ENCODE measurements at places on chromosomes 5 and 9. TPM values are rescaled to one million over a fixed set of nuclear protein-coding genes. Genes with fewer than 3 reads are reported as not detected.

GRCh38 chr9:105066275-105066865 lies 138.4 kb upstream of the ABCA1 start:
- no peaks in the 10 kb centered on the region for H3K36me3 ChIP-seq
- H3K27ac ChIP-seq: no peak overlapping the region
- peaks cover 14% of the 10 kb centered on the region for H3K4me1 ChIP-seq
- H3K27me3 ChIP-seq: no peaks in the 10 kb centered on the region
- DNase-seq: no peak

DNA sequence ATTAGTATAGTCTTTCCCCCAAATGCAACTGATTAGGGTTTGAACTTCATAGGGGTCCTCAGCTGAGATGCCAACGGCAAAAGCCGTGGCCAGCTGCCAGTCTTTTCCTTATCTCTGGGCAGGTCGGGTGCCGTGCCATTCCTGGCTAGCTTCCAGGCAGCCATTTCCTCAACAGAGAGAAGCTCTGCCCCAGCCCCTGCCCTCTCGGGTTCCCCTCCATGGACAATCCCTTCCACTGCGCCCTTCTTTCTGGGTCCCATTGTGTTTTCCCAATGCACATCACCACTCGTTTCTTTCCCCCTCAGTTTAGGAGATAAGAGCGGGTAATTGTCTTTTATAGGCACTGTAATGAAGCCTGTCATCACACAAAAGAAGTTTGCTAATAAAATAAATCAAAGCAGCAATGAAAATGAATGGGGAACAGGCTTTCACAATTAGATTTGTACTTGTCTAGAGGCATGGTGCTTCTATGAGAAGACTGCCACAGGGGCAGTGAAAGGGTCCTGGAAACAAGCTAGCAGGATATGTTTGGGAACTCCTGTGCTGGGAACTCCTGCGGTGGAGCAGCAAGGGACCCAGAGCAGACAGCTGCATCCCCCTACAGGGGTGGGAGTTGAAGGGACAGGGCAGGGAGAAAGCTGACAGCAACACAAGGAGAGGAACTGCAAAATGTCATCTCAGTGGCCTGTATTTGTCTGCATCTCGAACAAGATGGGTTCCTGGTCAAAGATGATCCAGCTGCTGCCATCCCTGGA lies 48.0 kb upstream of the SAP30L start:
- H3K27ac ChIP-seq: no peak overlapping the region
- peaks cover 6% of the 10 kb centered on the region for H3K36me3 ChIP-seq
- no peak for DNase-seq
- no peaks in the 10 kb centered on the region for H3K27me3 ChIP-seq

GRCh38 chr5:121695307-121695706 lies 156.4 kb upstream of the FTMT start:
- H3K27ac ChIP-seq: no peak overlapping the region
- H3K27me3 ChIP-seq: no peaks in the 10 kb centered on the region
- no peak overlapping the region for H3K4me3 ChIP-seq
- H3K4me1 ChIP-seq: no peaks in the 10 kb centered on the region

DNA sequence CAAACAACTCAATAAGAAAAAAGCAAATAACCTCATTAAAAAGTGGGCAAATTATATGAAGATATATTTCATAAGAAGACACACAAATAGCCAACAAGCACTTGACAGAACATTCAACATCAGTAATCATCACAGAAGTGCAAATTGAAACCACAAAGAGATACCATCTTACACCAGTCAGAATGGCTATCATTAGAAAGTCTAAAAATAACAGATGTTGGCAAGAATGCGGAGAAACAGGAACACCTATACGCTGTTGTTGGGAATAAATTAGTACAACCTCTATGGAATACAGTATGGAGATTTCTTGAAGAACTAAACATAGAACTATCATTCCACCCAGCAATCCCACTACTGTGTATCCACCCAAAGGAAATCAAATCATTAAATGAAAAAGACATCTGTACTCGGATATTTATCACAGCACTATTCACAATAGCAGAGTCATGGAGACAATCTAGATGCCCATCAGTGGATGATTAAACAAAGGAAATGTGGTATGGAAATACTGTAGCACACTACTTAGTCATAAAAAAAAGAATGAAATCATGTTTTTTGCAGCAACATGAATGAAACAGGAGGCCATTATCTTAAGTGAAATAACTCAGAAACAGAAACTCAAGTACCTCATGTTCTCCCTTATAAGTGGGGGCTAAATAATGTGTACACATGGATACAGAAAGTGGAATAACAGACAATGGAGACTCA lies 106.8 kb upstream of the FST start:
- H3K4me1 ChIP-seq: no peaks in the 10 kb centered on the region
- no peak overlapping the region for H3K27ac ChIP-seq
- H3K36me3 ChIP-seq: no peaks in the 10 kb centered on the region
- H3K4me3 ChIP-seq: no peak overlapping the region
- DNase-seq: no peak

DNA sequence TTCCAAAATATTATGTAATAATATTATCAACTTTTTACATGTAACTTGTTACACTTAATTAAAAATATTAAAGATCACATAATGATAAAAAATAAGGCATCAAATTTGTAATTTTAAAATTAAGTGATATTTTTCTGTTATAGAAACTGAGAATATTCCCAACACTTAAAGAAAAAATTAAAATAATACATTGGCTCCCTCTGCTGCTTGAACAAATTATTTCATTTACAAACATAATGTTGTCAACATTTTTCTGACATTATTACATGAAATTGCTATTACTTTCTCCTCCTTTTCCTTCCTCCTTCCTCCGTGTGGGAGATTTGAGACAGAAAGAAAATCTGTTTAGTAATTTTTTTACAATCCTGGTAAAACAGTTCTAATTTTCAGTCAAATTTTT lies 42.3 kb downstream of the RNF180 start:
- H3K36me3 ChIP-seq: no peaks in the 10 kb centered on the region
- H3K27me3 ChIP-seq: no peaks in the 10 kb centered on the region
- no peaks in the 10 kb centered on the region for H3K4me1 ChIP-seq
- H3K4me3 ChIP-seq: no peak overlapping the region
- no peak overlapping the region for H3K27ac ChIP-seq

- H3K36me3 ChIP-seq: no peaks in the 10 kb centered on the region
- no peaks in the 10 kb centered on the region for H3K4me1 ChIP-seq
- no peak within 1 kb of the TSS for H3K4me3 ChIP-seq
- DNase-seq: no peak
- peaks cover 3% of the 10 kb centered on the region for H3K27me3 ChIP-seq
- H3K27ac ChIP-seq: no peak within 1 kb of the TSS
Measured at GRCh38 chr5:181130832-181131496, at the start of gene OR2V1. TSS of gene OR2V1 (minus strand) at chr5:181131169. CDS start at chr5:181125304, 5,865 bp downstream.

- no peaks in the 10 kb centered on the region for H3K36me3 ChIP-seq
- no peak overlapping the region for H3K4me3 ChIP-seq
- H3K27me3 ChIP-seq: no peaks in the 10 kb centered on the region
- no peak for DNase-seq
Measured at GRCh38 chr5:179240561-179240960, 104.7 kb downstream of the ADAMTS2 start.

DNA sequence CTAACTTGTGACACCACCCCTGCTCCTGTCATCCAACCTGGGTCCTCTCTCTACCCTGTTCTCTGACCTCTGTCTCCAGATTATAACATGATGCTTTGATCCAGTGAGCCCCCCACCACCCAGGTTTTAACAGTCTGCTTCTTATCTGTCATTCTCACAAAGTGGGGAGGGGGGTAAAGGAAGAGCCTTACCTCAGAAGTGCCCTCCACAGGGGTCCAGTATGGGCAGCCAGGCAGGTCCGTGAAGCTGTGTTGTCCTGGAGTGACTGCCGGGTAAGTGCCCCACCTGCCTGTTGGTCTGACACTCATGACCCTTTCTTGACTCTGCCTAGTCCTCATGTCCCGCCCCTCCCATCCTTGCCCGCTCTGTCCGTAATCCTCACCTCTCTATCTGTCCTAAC lies 3.4 kb downstream of the IL11RA start:
- H3K27me3 ChIP-seq: no peaks in the 10 kb centered on the region
- peaks cover 53% of the 10 kb centered on the region for H3K4me1 ChIP-seq
- peak overlapping the region; percentile 79 for H3K27ac ChIP-seq
- no peak overlapping the region for H3K4me3 ChIP-seq
- no peak for DNase-seq

- H3K4me1 ChIP-seq: peaks cover 43% of the 10 kb centered on the region
- peaks cover 30% of the 10 kb centered on the region for H3K36me3 ChIP-seq
- peak within 1 kb of the TSS; percentile 73 for H3K4me3 ChIP-seq
- H3K27me3 ChIP-seq: no peaks in the 10 kb centered on the region
- DNase-seq: peak; percentile 24
Measured at GRCh38 chr5:178232124-178232919, at the start of gene PHYKPL. TSS of gene PHYKPL (minus strand) at chr5:178232802. CDS start at chr5:178232550, 252 bp downstream.

- no peak overlapping the region for H3K27ac ChIP-seq
- H3K4me3 ChIP-seq: no peak overlapping the region
- H3K27me3 ChIP-seq: no peaks in the 10 kb centered on the region
- H3K4me1 ChIP-seq: no peaks in the 10 kb centered on the region
- no peaks in the 10 kb centered on the region for H3K36me3 ChIP-seq
Measured at GRCh38 chr9:21016701-21017491, 14.5 kb downstream of the HACD4 start.

DNA sequence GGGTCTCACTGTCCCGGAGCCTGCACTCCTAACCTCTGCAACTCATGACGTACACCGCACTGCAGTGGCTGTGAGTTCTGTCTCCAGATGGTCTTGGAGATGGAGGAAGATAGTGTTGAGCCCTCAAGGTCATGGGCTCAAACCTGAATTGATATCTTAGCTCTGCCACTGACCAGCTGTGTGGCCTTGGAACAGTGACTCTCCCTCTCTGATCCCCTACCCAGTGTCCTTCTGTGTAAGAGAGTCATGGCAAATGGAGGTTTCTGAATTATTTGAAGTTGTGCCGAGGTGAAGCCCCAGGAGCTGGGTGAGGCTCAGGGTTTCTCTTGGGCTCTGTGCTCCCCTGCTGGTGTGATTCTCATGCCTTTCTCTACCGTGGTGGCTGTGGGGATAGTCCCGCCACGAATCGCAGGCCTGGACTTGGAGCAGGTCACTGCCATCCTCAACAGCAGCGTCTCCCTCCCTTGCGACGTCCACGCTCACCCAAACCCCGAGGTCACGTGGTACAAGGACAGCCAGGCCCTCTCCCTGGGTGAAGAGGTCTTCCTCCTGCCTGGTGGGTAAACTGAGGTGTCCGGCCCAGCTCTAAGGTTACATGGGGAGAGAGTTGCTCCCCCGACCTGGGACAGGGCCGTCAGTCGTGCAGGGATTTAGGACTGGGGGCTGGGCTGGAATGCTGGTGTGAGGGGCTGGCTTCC lies 60.6 kb upstream of the ASS1 start:
- no peak overlapping the region for H3K4me3 ChIP-seq
- H3K36me3 ChIP-seq: peaks cover 22% of the 10 kb centered on the region
- no peak for DNase-seq
- H3K4me1 ChIP-seq: peaks cover 3% of the 10 kb centered on the region
- H3K27me3 ChIP-seq: no peaks in the 10 kb centered on the region
- H3K27ac ChIP-seq: no peak overlapping the region

DNA sequence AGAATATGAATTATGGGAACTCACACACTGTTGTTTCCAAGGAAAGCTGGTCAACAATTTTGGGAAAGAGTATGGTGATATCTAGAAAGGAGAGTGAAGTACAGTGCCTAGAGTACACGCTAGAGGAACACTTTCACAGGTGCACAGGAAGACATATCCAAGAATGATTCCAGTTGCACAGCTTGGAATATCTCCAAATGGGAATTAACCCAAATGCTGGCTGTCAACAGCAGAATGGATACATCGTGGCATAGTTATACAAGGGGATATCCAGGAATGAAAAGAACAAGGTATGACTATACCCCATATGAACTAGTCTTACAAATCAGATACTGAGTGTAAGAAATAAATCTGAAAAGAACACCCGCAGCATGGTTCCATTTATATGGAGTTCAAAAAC lies 231.3 kb downstream of the FSTL4 start:
- peaks cover 3% of the 10 kb centered on the region for H3K27me3 ChIP-seq
- H3K36me3 ChIP-seq: no peaks in the 10 kb centered on the region

DNA sequence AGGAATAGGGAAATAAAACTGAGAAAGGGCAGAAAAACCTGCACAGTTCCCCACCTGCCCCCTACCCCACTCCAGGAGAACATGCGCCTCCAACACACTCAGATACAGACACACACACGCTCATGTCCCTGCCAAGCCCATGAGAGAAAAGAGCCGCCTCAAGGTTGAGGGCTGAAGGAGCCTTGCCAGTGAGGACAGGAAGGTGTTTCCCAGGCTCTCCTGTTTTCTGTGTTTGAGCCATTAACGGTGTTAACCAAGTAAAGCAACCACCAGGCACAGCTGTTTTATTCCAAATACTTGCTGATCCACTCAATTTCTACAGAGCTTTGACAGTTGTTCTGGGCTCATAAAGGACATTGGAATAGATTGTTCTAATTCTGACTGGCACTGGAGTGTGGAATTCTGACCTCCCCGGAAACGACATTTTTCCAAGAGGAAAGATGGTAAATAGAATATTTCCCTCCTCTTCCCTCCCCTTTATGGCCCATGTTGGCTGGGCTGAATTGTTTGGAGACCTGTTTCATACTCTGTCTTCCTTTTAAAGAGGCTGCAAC lies 238.0 kb downstream of the DMAC1 start:
- no peaks in the 10 kb centered on the region for H3K27me3 ChIP-seq
- H3K27ac ChIP-seq: no peak overlapping the region
- H3K36me3 ChIP-seq: no peaks in the 10 kb centered on the region
- H3K4me1 ChIP-seq: peaks cover 3% of the 10 kb centered on the region

- H3K27me3 ChIP-seq: no peaks in the 10 kb centered on the region
- H3K4me1 ChIP-seq: no peaks in the 10 kb centered on the region
- H3K36me3 ChIP-seq: no peaks in the 10 kb centered on the region
- no peak overlapping the region for H3K27ac ChIP-seq
- H3K4me3 ChIP-seq: no peak overlapping the region
- no peak for DNase-seq
Measured at GRCh38 chr9:99516657-99517049, 294.6 kb downstream of the SEC61B start.

DNA sequence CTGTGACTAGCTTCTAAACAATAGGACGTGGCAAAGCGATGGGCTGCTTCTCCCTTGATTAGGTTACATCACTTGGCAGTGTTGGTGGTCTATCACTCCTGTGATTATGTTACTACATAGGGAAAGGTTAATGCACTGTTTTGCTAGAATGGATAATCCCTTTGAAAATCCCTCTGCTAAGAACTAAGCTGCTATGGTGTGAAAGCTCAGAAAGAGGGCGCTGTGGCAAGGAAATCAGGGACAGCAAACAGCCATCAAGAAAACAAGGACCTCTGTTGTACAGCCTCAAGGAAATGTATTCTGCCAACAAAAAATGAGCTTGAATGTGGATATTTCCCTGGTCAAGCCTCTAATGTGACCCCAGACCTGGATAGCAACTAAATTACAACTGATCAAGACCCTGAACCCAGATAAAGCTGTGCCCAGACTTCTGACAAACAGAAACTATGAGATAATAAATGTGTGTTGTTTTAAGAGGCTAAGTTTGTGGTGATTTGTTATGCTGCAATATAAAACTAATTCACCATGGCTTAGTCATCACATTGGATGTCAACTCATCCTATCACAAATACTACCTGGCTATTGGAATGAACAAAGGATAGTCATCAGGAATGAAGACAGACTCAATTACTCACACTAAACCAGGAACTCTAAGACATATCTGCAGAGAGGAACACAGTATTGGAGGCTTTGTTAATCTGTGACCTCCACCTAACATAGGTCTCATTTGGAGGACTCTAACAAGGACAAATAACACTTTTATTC lies 1215.9 kb downstream of the EFNA5 start:
- H3K27me3 ChIP-seq: no peaks in the 10 kb centered on the region
- H3K4me1 ChIP-seq: no peaks in the 10 kb centered on the region
- H3K27ac ChIP-seq: no peak overlapping the region

Gene FAM221B
- not detected for total RNA-seq

Gene ZNF474
- total RNA-seq: 2.7 TPM

Gene GPR21
- total RNA-seq: 0.50 TPM

Gene TOR2A
- 6.2 TPM for total RNA-seq

Gene FIBCD1
- 1.2 TPM for total RNA-seq

Gene CCL28
- 2.6 TPM for total RNA-seq

Gene FAM151B
- total RNA-seq: 9.3 TPM
